ENCODE measurements at places on chromosomes 11 and 22. TPM values are rescaled to one million over a fixed set of nuclear protein-coding genes. Genes with fewer than 3 reads are reported as not detected.

DNA sequence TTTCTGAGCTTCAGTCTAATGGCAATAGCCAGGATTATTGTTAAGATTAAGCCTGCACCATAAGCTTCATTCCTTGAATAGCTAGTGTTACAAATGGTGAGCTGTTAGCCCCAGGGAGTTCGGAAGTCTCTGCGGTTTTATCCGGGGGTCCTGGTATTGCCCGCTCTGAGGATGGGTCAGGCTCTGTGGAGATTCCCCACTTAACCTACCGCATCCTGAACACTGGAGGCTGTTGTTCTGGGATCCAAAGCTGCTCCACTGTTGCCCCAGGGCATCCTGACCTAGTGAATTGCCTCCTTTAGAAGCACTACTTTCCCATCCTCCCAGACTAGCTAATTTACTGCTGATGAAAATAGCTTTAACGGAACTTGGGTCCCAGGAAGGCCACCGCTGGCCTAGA is 14.5 kb upstream of the PEX26 start:
- no peak for DNase-seq

KRTAP5-10 gene
- total RNA-seq = not detected

GRCh38 chr11:95512682-95513081 is 276.9 kb downstream of the FAM76B start:
- peak; percentile 32 for DNase-seq

GRCh38 chr11:126384449-126385070 is 29.1 kb downstream of the ST3GAL4 start:
- DNase-seq = no peak

GRCh38 chr11:57214098-57214417 is 23.0 kb downstream of the APLNR start:
- DNase-seq = no peak

DNA sequence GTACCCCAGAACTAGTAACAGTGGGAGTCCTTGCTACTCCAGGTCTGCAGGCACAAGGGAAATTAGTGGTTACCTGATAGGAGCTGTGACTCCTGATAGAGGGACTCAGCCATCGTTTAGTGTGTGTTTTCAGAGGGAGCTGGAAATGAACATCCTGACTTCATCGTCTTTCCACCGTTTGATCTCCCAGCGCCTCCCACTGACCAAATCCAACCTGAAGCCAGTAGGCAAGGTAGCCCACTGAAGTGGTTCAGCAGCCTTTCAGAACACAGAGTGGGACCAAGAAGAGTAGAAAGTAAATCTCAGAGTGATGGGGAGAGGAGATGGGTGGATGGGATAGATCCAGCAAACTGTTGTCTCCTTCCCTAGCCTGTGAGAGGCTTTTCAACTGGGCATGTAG is 385.9 kb downstream of the INSC start:
- DNase-seq = no peak

- peak; percentile 21 for DNase-seq
Observed at GRCh38 chr11:121163658-121164308, 62.7 kb downstream of the TECTA start.

TOLLIP gene
- total RNA-seq = 18.3 TPM

RTN3 gene
- 98.2 TPM for total RNA-seq

NNMT gene
- 89.8 TPM for total RNA-seq

- no peak for DNase-seq
Observed at GRCh38 chr11:17171916-17172315, 35.9 kb downstream of the PIK3C2A start.

- no peak for DNase-seq
Observed at GRCh38 chr11:116234989-116235568, 537.7 kb downstream of the BUD13 start.

GRCh38 chr22:19812910-19813309 is 41.8 kb downstream of the GNB1L start:
- no peak for DNase-seq

HSPB2 gene
- total RNA-seq = 2.9 TPM

- DNase-seq = no peak
Observed at GRCh38 chr11:118705111-118705741, 25.8 kb upstream of the TREH start.

- DNase-seq = no peak
Observed at GRCh38 chr11:40037005-40037404, 1422.4 kb downstream of the LRRC4C start.

DNA sequence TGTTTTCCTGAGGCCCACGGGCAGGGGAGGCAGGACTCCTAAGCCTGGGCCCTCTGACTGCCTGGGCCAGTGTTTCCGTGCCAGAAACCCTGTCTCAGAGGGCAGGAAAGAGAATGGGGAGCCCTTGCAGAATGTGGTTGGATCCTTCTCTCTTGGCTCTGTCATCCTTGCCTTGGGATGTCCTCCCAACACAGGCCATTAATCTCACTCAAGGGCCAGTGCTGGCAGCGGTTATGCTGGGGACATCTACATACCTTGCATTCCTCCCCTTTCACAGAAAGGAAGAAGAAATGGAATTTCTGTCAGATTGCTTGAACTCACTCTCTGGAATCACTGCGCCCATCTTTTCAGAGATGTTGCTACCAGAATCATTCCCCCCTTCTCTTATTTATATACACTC is 296.9 kb downstream of the KIRREL3 start:
- no peak for DNase-seq

- no peak for DNase-seq
Observed at GRCh38 chr11:129723146-129723760, 92.4 kb upstream of the TMEM45B start.

GRCh38 chr11:114077482-114078305 is 18.2 kb downstream of the ZBTB16 start:
- DNase-seq = no peak

KMT2A gene
- 20.3 TPM for total RNA-seq

GRCh38 chr22:45321827-45322226 is 12.1 kb downstream of the FAM118A start:
- no peak for DNase-seq

DNA sequence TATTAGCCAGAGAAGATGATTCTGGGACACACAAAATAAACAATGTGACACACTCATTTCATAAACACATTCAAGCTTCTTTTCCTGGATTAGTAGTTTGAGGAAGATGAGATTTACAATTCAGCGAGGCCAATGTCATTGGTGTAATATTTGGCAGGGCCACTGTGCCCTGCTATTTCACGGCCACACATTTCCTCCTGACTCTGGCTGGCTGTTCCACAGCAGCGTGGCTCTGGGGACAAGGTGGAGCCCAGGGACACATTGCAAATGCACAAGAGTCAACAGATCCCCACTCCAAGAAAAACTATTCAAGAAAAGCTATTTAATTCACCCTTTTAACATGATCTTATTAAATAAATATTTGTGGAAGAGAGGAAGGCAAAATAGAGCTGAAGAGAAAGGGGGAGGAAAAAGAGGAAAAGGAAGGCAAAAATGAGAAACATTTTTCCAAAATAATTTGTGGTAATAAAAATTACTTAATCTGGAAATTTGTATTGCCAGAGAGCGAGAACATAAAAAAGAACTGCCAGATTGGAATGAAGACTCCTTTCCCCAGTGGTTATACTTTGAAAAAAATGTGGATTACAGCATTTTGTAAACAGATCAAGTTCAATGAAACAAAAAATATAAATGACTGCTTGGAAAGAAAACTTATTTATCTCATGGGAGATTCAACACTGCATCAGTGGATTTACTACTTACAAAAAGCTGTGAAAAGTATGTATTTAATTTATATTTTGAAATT is 27.1 kb downstream of the NXPE2 start:
- no peak for DNase-seq

- no peak for DNase-seq
Observed at GRCh38 chr11:128361451-128362020, 225.8 kb downstream of the ETS1 start.

DNA sequence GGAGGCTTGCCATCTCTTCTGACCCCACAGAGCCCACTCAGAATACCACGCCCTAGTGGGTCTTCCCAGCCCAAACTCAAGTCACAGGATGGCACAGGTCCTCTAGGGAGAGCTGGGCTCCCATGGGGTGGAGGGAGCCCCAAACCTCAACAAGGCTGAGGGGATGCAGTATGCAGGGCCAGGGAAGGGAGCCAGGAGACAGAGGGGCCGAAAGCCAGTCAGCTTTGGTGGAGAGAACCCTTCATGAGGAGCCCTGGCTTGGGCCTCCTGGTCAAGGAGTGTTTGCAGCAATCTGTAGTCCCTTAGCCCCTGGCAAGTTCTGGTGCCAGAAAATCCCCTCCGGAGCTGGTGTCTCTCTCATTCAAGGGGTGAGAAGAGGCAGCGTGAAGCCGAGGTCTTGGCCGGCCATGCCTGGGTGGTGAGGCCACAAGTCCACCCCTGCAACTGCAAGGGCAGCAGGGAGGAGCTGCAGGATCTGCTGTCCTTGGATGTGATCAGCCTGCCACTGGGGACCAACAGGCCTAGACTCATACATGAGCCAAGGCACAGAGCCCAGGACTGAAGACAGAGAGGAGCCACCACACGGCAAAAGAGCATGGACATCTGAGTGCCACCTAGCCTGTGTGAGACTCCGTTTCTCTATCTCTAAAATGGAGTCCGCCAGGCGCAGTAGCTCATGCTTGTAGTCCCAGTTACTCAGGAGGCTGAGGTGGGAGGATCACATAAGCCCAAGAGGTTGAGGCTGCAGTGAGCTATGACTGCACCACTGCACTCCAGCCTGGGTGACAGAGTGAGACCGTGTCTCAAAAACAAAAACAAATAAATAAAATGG is 24.1 kb downstream of the NEAT1 start:
- peak; percentile 48 for DNase-seq

- DNase-seq = peak; percentile 18
Observed at GRCh38 chr11:120612513-120613263, 101.1 kb downstream of the GRIK4 start.

DNA sequence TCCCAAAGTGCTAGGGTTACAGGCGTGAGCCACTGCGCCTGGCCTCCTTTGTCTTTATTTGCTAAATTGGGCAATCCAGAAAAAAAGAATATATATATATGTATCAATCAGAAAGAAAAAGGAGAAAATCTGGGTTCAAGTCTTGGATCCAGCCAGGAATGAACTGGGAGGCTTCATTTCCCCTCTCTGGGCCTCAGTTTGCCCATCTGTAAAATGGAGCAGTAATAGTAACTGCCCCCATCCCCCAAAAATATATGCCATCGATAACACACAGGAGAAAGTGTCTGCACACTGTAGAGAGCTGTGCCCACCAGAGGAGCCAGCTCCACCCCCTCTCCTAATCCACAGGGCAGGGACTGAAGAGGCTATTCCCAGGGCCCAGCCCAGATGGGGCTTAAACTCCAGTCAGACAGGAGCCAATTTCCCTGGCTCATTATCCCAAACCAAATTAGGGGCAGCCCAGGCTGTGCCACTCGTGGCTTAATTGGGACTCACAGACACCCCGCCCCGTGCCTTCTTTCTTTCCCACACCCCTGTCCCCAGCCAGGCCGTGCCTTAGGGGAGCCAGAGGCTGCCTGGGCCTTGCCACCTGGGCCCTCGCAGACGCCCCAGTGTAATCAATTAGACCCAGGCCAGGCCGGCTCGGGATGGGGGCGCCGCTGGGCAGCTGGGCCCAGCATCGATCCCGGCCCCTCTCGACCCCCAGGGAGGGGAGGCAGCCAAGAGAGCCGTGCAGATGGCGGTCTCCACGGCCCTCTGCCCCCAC is 171.5 kb downstream of the MN1 start:
- no peak for DNase-seq

OR5W2 gene
- not detected for total RNA-seq

OR2AT4 gene
- total RNA-seq = not detected

BIK gene
- 27.0 TPM for total RNA-seq

OR51I1 gene
- total RNA-seq = not detected

DNA sequence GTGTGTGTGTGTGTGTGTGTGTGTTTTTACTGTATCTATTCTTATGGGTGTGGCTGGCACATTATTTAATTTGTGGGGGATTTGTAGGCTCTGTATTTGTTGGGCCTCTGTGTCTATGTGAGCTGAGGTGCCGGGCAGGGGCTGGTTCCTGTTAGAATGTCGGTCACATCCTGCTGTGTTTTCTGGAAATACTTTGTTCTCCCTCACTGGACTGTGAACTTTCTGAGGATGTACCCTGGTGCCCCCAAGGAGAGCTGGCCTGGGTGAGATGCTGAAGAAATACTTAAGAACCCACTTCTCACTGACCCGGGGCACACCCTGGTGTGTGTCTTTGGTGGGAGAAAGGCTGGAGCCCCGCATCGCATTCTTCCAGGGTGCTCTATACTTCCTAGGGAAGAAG is 28.6 kb downstream of the KIAA1671 start:
- DNase-seq = no peak

GRCh38 chr22:45993143-45993692 is 16.3 kb upstream of the WNT7B start:
- no peak for DNase-seq

DNA sequence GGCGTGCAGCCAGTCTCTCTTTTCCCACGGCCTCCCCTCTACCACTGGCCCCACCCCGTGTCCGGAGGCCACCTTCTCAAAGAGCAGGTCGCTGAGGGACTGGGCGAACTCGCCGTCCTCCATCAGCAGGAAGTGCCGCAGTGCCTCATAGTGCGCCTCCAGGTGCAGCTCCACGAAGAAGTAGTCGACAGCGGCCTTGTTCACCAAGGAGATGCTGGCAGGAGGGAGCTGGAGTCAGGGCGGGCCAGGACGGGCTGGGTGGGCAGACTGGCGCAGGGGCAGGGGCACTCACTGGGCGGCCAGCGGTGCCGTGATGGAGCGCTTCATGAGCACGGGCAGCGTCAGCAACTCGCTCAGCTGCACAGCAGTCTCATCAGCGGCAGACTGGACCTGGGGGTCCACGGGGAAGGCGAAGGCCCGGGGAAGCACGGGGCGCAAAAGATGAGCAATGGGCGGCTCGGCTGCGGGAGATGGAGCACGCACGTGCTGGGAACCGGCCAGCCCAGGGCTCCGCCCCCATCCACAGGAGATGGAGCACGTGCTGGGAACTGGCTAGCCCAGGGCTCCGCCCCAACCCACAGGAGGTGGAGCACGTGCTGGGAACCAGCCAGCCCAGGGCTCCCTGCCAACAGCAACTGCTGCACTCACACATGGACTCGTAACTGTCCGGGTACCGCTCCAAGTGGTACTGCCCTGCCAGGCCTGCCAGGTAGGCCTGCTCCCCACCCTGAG is 18.4 kb downstream of the SELENOO start:
- DNase-seq = peak; percentile 57

DNA sequence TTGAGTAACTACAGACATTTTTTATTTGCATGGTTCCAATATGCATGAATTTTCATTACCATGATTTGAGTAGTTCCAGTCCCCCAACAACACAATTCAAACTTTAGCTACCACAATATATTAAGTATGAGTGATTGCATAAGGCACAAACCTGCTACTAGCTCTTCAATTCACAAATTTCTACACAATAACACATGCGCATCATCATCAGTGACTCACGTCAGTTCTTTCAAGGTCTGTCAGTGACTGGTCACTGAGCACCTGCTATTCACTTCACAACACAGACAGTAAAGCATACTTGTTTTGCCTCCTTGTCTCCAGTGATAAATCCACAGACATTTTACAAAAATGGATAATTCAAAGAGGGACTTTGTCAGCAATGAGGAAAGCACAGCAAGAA is 435.1 kb upstream of the CCDC90B start:
- DNase-seq = peak; percentile 11

GRCh38 chr22:35561796-35562526 is 21.3 kb downstream of the RASD2 start:
- DNase-seq = peak; percentile 69

EMID1 gene
- 0.37 TPM for total RNA-seq
